Activated naive CD8-positive, alpha-beta T cell treated with anti-CD3 and anti-CD28 coated beads, Interleukin-2, amount 10 ng/mL, durations not matched to agents 7 days and 5 days (primary cell): ENCODE measurements at places on chromosomes 7 and 10. TPM values are rescaled to one million over a fixed set of nuclear protein-coding genes. Genes with fewer than 3 reads are reported as not detected.

DNA sequence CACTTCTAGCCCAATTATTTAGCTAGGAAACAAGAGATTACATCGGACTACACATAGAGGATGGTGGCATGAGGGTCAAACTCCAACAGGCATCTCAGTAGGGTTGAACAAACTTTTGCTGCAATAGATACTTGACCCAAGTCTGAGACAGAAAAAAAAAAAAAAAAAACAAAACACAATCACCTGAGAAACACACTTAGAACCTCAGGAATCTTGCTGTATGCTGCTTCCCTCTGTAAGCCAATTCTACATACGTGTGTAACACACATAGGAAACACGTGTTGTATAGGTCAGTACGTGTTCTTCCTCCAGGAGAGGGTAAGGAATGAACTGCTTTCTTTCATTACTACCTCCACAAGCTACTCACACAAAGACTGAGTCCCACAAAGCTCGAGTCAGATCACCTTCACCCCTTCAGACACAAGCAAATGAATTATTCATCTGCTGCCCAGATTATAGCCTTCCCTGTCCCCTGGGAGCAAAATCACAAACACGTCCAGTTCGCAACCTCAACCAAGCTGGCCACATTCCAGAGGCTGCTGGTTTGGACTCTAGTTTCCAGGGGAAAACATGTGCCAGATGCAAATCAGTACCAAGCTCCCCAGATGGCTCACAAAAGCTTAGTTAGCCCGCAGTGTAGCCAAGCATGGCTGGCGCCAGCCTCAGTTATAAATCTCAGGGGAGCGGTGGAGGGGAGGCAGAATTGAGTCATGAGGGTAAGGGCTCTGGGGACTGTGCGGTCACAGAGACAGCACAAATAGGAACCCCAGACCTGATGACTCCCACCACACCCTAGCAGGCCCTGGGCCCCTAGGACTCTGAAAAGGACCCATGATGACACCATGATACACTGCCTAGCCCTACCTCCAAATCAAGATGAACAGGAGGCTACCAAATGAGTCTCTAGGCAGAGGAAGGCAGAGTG lies 15.1 kb downstream of the PSAP start:
- no peak overlapping the region for H3K27ac ChIP-seq
- H3K36me3 ChIP-seq: peaks cover 4% of the 10 kb centered on the region
- H3K27me3 ChIP-seq: no peaks in the 10 kb centered on the region
- peaks cover 31% of the 10 kb centered on the region for H3K4me1 ChIP-seq
- no peak for DNase-seq

DNA sequence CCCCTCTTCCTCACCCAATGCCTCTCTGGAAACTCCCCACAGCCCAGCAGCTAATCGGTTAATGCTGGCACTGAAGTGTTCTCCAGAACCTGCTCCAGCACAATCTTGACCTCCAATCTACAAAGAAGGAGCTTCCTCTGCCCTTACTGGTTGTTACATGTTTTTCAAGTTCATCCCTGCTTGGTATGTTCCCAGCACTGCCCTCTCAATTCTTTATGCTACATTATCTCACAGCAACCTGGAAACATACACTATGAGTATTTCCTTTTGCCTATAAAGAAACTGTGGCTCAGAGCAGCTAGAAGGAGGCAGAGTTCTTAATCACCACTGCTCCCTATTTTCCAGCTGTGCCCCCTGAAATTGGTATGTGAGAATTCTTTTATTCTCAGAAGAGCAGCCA lies 84.1 kb upstream of the KMT2E start:
- peaks cover 1% of the 10 kb centered on the region for H3K4me1 ChIP-seq
- no peak for DNase-seq
- no peak overlapping the region for H3K27ac ChIP-seq

- peaks cover 33% of the 10 kb centered on the region for H3K36me3 ChIP-seq
- no peak for DNase-seq
- H3K27ac ChIP-seq: no peak overlapping the region
These were observed 12.3 kb downstream of the ERCC6 start for GRCh38 chr10:49526619-49527018.

GRCh38 chr7:155259866-155260497 lies 37.7 kb upstream of the INSIG1 start:
- H3K27me3 ChIP-seq: peaks cover 3% of the 10 kb centered on the region
- H3K4me1 ChIP-seq: peaks cover 2% of the 10 kb centered on the region
- no peak for DNase-seq
- no peak overlapping the region for H3K27ac ChIP-seq
- no peaks in the 10 kb centered on the region for H3K36me3 ChIP-seq

DNA sequence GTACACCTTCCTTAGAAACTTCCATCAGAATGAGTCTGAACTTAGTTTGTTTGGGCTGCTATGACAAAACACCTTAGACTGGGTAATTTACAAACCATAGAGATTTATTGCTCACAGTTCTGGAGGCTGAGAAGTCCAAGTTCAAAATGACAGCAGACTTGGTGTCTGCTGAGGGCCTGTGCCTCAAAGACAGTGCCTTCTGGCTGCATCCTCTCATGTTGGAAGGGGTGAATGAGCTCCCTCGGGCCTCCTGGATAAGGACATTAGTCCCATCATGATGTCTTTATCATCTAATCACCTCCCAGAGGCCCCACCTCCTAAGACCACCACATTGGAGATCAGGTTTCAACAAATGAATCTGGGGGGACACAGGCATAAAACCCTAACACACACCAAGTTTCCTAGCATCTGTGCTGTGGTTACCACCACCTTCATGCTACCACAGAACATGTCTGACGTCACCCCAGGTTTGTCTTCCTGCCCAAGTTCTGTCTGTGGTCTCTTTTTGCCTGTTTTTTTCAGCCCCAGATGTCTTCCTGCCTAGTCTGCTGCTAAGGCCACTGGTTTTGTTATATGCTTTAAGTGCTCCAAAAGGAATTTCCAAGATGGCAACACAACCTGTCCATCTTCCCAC lies 150.9 kb upstream of the COBL start:
- peak overlapping the region; percentile 18 for H3K27ac ChIP-seq
- peak; percentile 47 for DNase-seq
- no peaks in the 10 kb centered on the region for H3K36me3 ChIP-seq
- H3K4me3 ChIP-seq: peak overlapping the region; percentile 10
- H3K4me1 ChIP-seq: peaks cover 21% of the 10 kb centered on the region

DNA sequence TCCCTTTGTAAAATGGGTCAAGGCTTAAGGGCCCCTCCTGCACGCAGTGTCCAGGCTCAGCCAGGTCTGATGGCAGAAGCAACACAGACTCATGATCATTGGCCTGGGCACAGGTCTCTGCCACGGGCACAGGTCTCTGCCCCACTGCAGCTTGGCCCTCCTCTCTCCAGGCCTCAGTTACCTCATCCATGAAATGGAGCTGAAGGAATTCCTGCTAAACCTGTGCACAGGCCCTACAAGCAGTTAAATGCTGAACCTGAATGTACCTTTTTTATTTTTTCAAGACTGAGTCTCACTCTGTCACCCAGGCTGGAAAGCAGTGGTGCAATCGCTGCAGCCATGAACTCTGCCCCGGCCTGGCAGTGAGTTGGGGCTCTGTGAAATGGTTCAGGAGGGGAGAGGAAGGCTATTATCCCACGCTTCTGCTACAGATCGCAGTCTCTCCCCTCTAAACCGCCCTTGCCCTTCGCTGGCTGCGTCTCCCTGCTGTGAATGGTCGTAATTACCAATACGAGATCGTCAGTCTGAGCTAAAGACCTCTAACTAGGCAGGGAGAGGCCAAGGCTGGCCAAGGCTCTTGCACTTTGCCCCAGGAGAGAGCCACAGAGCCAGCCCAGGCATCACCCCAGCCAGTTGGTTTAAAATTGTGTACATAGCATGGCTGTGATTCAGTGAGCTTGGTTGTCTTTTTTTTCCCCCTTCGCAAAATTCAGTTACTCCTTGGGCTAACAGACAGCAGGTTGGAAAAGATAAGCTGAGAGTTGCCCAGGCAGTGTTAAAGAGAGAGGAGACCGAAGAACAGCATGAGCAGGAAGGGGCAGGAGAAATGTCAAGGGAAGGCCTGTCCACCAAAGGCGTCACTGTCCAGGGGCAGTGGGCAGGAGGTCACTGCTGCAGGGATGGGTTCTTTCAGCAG lies 93.0 kb upstream of the KCTD7 start:
- no peaks in the 10 kb centered on the region for H3K36me3 ChIP-seq
- no peak for DNase-seq
- H3K27me3 ChIP-seq: no peaks in the 10 kb centered on the region
- H3K4me3 ChIP-seq: no peak overlapping the region
- no peaks in the 10 kb centered on the region for H3K4me1 ChIP-seq
- no peak overlapping the region for H3K27ac ChIP-seq

- no peaks in the 10 kb centered on the region for H3K27me3 ChIP-seq
- no peak overlapping the region for H3K27ac ChIP-seq
- H3K4me3 ChIP-seq: no peak overlapping the region
- H3K4me1 ChIP-seq: peaks cover 8% of the 10 kb centered on the region
- no peak for DNase-seq
These were observed 13.2 kb downstream of the ADAMTS14 start for GRCh38 chr10:70685455-70685911.

DNA sequence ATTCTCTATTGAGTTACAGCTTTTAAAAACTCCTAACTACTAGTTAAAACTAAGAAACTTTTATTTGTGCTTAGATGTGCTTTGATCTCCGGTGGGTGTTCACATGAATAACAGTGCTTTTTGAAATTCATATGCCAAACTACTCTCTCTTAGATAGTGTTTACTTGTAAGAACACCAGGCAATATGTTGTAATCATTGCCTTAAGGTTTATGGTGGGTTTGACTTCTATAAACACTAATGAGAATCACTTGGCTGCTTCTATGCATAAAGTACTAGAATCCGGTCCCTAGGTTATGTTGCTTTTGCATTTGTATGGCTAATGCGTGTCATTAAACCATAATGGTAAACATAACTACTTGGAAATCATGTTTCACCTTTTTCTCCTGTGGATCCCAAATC lies 203.9 kb upstream of the VSTM2A start:
- H3K27ac ChIP-seq: no peak overlapping the region
- DNase-seq: no peak
- H3K4me3 ChIP-seq: no peak overlapping the region
- H3K27me3 ChIP-seq: no peaks in the 10 kb centered on the region

GRCh38 chr10:88036126-88036525 lies 172.7 kb downstream of the PTEN start:
- DNase-seq: no peak
- H3K36me3 ChIP-seq: no peaks in the 10 kb centered on the region
- H3K27ac ChIP-seq: no peak overlapping the region
- peaks cover 12% of the 10 kb centered on the region for H3K4me1 ChIP-seq
- no peak overlapping the region for H3K4me3 ChIP-seq

Gene NPTX2
- total RNA-seq: not detected

Gene GIMAP2
- total RNA-seq: 139 TPM

Gene SLC29A4
- total RNA-seq: 1.6 TPM

Gene GPR15LG
- total RNA-seq: not detected

Gene HOGA1
- not detected for total RNA-seq
